ENCODE measurements at places on chromosomes 4 and X. TPM values are rescaled to one million over a fixed set of nuclear protein-coding genes. Genes with fewer than 3 reads are reported as not detected.

Gene AFM
- not detected for total RNA-seq

Gene THAP6
- 20.3 TPM for total RNA-seq

Gene ARX
- not detected for total RNA-seq

Gene BEND2
- not detected for total RNA-seq

Gene SMIM10
- total RNA-seq: not detected

Gene CT45A1
- not detected for total RNA-seq

Gene POLR2B
- 334 TPM for total RNA-seq

Gene MUC7
- 0.06 TPM for total RNA-seq

Gene UBE2D3
- total RNA-seq: 529 TPM

Gene GYG2
- 14.4 TPM for total RNA-seq

Gene SOWAHB
- not detected for total RNA-seq

- no peak for DNase-seq
Measured at GRCh38 chr4:88413801-88414200, 35.1 kb downstream of the HERC6 start.

DNA sequence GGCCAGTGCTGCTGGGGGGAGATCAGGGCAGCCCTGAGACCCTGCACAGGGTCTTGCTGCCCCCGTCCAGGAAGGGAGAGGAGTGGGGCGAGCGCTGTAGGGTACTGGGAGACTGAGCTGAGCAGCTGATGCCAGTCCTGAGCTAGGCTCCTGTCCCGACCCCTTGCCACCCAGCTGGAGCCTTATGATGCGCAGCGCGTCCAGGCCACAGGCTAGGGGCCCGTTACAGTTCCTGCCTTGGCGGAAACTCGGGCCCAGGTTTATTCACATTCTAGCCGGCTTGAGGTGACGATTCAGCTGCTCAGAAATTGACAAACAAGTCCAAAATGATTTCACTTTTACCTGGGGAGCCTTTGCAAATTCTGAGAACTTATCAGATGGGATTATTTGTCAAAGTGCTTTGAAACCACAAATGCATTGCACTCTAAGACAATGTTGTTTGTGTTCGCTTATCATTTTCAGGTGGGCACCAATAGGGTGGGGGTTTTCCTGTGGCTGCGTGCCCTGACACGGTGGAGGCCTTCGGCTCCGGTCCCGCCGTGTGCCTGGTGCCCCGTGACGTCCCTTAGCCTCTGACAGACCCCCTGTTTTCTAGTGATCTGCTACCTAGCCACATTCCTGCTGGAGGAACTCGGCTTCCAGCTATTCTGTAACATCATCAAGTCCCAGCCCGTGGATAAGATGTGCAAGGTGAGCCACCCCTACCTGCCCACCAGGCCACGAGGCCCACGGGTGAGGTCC lies 18.9 kb downstream of the CFAP99 start:
- no peak for DNase-seq

DNA sequence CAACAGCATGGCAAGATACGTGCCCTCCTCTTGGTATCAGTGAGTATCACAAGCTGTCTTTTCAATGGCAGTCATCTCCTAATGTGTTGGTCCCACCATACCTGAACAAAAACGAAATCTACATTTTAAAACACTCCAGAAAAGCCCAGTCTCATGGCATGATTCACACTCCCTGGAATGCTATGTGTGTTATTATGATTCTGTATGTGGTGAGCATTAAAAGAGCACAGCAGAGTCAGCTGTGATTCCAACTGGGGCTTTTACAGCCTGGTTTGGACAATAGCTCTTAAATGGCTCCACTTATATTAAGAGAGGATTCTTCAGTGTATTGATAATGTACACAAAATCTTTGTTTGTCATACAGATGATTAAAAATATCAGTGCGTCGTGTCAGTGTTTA lies 274.1 kb upstream of the GK2 start:
- no peak for DNase-seq

- no peak for DNase-seq
Measured at GRCh38 chr4:38904090-38904666, 36.6 kb downstream of the FAM114A1 start.

DNA sequence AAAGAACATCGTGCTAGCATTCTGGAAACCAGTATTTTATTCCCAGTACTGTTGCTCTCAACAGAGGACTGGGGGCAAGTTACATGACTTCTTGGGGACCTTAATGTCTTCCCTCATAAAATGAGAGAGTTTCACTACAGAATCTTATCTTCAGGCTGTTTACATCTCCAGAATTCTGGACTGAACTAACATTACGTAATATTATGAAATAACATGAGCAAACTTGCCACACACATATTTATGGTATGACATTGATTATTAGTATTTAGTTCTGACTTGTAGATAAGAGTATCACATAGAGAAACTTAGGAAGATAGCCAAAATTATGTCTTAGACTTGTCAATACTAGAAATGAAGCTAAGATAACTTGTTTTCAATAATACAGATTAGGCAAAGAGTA lies 68.0 kb downstream of the NFKB1 start:
- no peak for DNase-seq

- no peak for DNase-seq
Measured at GRCh38 chr4:95387719-95388118, 161.1 kb downstream of the UNC5C start.

DNA sequence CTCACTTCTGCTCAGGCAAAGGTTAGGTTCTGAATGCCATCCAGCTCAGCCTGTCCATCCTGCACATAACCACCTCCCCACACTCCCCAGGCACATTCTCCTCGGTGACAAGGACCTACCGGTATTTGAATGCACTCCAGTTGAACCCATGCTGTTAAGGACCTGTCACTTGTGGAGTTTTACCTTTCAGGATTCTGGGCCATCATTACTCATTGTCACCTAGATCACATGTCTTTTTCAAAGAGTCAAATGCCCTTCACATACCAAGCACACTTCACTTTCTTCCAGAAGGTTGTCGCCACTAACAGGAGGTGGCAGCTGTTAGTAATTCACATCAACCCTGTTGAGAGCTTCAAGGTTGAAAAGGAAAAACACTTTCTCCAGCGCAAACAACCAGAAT lies 218.3 kb downstream of the SOWAHB start:
- no peak for DNase-seq

- DNase-seq: no peak
Measured at GRCh38 chr4:600850-601515, 24.4 kb upstream of the PDE6B start.

GRCh38 chr4:179757641-179758040 lies 2315.4 kb upstream of the AGA start:
- DNase-seq: no peak

GRCh38 chr4:133152330-133152821 lies 3.3 kb downstream of the PCDH10 start:
- no peak for DNase-seq

DNA sequence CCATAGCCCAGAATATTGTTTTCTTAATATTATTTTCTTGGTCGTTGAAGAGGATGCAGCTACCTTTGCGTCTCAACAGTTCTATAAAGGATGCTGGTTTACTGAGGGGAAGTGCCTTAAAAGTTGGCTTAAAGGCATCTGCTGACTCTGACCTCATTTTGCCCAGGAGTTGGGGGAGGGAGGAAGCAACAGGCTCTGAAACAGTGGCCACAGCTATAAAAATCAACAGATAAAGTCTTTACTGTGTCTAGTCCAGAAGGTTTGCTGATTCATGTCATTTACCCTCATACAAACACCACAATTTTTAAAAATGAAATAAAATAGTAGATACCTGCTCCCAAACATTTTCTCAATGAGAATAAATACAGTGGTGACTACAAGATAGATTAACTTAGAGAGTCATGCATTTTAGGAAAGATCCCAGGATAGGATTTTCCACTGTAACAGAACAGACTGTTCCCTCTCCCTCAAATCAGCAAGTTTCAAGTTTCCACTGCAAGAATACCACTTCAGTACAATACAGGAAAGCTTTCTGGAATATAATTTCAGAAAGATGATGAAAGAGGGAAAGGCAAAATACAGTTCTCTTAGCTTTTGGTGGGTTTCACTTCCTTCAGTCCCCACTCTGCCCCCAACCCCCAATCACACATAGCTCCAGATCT lies 1.9 kb downstream of the PHKA1 start:
- no peak for DNase-seq

DNA sequence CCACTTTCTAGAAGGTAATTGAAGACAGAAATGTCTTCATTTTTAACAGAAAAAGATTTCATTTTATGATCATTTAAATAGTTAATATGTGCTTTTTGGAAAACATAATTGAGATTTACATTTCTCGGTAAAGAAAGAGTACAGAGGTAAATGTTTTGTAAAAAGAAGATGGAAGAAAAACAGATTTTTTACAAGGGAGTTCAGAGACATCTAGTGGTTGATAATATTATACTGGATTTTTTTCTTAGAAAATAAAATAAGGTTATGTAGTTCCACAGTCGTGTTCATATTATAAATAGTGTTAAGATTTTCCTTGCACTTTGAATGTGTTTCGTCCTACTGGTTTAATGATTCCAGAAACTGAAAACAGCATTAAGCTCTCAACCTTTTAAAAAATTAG lies 60.6 kb downstream of the SMARCA1 start:
- no peak for DNase-seq

DNA sequence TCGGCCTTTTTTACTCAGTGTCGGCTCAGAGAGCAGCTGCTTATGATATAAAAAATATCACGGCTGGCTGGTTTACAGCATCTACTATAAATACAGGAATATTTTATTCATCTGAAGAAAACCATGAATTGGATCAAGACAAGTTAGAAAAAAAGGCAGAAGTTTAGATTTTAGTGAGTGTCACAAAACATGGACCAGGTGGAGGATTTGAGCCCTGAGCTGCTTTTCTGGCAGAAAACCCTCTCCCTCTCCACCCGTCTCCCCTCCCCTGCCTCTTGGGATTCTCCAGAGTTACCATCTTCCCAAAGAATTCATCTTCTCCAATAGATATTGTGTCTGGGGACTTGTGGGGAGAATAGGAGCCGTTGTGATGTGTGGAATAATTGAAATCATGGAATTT lies 142.8 kb upstream of the RAI2 start:
- DNase-seq: no peak

DNA sequence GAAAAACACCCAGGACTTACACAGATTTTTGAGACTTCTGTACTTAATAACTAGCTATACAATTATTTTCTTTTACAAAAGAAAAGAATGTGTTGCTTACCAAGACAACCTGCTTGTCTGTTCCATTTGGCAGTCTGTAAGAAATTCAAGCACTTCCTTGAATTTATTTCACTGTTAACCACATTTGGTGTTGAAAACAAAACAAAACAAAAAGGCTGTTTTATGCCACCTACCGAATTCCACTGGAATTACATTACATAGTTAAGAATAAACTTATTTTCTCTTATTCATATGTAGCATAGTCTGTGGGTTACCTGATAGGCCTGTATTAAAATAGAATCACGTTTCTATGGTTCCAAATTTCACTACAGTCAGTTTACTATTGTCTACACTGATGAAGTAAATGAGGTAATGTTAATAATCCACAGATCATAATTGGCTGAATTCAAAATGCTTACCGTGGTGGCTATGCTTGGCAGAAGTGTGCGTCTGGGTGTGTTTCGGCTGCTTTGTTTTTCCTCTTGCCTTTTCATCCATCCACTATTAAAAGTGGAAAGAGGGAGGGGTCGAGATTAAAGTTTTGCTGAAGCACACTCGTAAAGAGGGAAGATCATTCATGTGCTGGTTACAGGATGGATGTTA lies at the start of gene TLR1:
Gene TLR1, minus strand, starts transcription at position 138 of the 642 bp plus-strand sequence. CDS start 5,960 bp downstream, outside the sequence.
- peak; percentile 57 for DNase-seq

- DNase-seq: no peak
Measured at GRCh38 chrX:28108186-28108945, 127.1 kb upstream of the DCAF8L1 start.

- no peak for DNase-seq
Measured at GRCh38 chrX:71400710-71401109, 34.6 kb downstream of the TAF1 start.

DNA sequence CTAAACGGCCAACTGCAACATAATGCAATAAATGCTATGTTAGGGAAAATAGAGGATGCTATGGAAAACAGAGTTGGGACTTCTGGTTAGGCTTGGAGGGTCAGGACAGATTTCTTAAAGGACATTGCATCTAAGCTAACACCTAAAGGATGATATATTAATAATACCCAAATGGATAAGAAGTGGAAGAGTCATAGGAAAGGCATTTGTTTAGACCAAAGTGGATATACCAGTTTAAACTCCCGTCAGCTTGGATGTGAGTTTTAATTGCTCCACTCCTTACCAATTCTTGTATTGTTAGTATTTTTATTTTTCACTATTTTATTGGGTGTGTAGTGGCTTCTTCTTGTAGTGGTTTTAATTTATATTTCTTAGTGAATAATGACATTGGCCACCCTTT lies 93.9 kb downstream of the PTPN13 start:
- no peak for DNase-seq

GRCh38 chr4:157270108-157270507 lies 49.6 kb downstream of the GRIA2 start:
- no peak for DNase-seq

GRCh38 chr4:54063229-54063628 lies 1.2 kb downstream of the CHIC2 start:
- DNase-seq: no peak

- DNase-seq: no peak
Measured at GRCh38 chr4:114839986-114840385, 241.4 kb downstream of the UGT8 start.

DNA sequence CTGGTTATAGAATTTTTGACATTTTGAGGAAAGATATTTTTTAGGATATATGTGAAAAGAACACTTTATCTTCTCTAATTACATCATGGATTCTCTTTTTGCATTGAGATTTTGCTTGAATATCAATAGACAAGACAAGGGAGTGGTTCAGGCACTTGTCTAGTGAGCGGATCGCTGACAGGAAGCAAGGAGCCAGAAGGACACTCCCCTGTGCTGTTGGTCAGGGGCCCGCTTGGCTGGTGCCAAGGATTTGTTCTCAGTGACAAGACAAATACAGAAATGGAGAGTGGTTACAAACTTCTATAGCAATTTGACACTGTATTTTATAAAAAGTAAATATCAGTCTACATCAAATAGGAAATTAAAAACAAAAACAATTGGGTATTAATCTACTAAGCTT lies 60.0 kb downstream of the SLC9B1 start:
- no peak for DNase-seq

DNA sequence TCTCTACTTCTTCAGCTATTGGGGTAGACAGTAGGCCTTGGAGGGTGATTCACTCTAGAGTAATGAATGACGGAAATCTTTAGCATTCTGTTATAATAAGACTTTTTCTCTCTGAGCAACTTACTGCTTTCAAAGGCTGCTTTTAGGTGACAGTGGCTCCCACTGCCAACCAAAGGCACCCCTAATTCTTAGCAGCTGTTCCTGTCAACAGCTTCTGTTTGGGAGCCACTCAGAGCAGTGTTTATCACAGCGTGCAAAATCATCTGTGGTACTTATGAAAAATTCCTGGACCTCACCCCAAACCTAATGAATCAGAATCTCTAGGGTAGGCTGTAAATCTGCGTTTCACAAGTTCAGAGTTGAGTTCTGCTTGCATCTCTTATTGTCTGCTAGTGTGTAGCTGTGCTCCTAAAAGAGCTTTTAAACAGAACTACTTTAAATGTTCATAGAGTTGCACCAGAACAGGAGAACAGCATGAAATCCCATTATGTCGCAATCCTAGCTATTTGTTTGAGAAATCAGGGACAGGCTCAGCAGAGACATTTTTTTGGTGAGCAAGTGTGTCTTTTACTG lies 52.8 kb upstream of the POU4F2 start:
- DNase-seq: peak; percentile 81

- DNase-seq: no peak
Measured at GRCh38 chrX:42025861-42026260, 102.5 kb upstream of the CASK start.

All from SJCRH30 (cell line).